ENCODE measurements at places on chromosomes 11 and 22.

DNA sequence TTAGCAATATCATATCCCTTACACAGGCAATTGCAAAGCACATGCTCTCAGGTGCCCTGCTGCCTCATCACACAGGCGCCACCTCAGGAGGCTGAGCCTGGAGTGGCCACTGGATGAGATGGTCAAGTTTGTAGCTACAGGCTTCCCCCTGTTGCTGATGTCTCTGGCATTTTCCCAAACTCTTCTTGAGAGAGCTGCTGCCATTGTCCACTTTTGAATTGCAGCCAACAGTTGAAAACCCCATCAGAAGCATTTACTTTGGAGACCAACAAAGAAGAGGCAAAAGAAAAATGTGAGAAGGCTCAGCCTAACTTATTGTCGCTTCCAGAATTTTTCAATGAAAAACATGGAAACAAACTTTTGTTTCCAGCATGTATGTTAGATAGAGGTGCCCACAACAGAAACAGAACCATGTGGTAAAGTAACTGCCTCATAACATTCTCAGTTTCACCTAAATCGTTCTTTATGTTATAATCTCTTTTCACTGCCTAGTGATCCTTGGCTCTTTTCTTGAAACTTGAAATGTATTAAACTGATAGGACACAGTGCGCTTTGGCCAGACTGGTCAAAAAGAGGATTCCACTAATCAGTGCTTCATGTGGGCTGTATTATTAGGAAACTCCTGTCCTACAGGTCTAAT lies 47.6 kb upstream of the OR8B8 start:
- no peak for DNase-seq

DNA sequence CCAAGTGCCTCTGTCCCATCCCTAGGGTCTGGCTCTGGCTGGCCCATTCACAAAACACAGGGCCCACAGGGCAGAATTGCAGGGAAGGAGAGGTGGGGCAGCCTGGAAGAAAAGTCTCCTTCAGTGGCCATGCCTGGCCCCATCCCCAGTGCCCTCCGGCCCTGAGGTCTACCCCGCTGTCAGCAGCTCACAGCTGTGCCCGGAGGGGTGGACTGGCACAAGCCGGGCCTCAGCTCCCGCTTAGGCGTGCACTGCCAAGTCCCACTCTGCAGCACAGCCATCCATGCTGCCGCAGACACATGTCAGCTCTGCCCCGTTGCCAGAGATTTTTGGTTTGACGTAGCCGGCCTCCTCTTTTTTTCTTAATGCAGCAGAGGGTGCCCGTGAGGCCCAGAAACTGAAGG lies 3.9 kb upstream of the SCN2B start:
- DNase-seq = no peak

DNA sequence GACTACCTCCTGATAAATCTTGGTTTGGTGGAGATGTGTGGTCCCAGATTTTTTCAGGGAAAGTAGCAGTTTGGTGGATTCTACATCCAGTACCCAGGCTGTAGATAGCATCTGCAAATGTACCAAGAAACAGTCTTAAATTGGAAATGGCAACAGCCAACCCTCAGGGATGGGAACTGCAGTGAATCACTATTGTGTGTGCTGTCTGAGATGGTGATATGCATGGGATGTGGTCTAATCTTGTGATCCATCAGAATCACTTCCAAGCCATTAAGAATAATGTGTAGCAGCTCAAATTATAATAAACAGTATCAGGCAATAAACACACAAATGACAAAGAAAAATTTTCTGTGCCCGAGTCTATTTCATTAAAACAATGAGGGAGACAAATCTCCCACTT lies 3.4 kb downstream of the OLFML1 start:
- DNase-seq = no peak

DNA sequence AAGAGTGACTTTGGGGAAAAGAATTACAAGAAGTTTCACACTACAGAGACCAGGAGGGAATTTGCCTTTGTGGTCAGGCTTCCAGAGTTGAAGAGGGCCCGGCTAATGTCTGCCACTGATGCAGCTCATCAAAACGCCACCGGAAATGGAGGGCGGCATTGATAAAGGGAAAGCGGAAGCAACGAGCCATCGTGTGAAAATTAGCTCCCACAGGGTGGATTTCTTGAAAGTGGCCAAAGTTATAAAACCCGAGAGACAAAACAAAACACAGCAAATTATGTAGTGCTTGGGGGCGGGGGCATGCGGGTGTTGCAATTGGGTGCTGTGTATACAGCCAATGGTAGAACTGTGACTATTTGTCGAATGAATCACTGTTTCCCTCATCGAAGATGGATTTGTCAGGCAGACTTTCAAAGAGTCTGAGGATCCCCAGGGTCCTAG lies 113.0 kb downstream of the ADAMTS15 start:
- DNase-seq = no peak

DNA sequence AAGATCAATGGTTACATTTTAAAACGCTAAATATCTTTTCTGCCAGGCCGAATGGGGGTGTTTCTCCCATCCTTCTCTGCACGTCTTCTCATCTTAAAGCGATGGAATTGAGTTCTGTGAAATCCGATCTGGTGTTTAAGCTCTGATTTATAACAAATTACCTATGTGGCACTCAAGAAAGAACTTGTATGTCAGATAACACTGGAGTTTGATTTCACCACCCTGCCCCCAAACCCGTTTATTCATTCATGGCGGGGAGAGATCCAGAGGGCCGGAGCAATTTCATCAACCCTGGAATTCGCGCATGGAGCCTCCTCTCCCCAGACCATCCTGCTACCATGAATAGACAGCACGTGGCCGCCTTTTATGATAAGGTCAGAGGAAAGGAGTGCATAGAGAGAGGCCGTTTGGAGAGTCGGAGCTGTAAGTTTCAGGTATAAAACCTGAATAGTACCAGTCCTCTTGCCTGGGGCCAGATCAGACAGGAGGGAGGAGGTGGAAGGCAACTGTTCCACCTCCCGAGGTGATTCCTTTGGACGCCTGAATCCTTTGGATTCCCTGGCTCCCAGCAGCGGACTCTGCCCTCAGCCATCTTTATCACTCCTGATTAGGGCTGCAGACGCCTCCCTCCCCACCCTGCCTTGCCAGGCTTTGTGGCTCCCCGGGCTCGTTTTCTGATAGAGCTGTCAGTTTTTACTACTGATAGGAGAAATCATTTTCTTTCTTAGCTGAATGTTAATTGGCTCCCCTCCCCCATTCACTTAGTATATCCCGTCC lies 27.3 kb upstream of the NFAM1 start:
- DNase-seq = no peak

DNA sequence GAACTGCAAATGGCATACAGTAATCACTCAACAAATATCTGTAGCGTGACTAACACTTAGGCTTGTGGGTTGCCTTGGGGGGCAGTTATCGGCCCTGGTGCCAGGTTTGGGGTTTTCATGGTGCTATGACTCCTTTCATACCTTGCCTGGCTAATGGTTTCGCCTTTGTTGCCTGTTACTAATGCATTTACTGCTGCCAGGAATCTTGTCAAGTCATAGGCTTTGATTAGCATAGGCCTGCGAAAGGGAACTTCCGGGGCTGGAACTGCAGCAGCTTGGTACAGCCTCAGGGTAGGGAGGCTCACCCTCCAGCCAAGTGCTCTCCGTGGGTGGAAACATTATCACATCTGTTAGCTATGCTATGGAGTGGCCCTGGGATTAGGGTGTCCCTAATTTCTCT lies 13.2 kb downstream of the SLC25A18 start:
- no peak for DNase-seq

GRCh38 chr11:21289686-21290085 lies 620.3 kb downstream of the NELL1 start:
- no peak for DNase-seq

DNA sequence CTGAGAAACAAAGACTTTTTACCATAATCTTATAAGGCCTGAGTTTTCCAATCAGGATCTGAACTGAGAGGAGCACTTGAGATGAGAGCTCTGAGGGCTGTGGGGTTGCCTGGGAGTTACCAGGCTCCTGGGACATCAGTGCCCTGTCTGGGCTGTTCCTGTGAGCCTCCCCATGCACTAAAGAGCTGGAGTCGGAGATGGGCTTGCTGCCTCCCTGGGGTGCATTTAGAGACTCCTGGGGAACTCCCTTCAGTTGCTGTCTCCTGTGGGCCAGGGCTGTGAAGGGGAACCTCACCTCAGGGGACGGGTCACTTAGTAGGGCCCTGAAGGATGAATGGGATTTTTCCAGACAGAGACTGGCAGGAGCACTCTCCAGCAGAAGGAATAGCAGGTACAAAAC lies 33.3 kb downstream of the KCNC1 start:
- no peak for DNase-seq

- DNase-seq = no peak
Measured at GRCh38 chr22:26399289-26399688, 29.8 kb upstream of the ASPHD2 start.

DNA sequence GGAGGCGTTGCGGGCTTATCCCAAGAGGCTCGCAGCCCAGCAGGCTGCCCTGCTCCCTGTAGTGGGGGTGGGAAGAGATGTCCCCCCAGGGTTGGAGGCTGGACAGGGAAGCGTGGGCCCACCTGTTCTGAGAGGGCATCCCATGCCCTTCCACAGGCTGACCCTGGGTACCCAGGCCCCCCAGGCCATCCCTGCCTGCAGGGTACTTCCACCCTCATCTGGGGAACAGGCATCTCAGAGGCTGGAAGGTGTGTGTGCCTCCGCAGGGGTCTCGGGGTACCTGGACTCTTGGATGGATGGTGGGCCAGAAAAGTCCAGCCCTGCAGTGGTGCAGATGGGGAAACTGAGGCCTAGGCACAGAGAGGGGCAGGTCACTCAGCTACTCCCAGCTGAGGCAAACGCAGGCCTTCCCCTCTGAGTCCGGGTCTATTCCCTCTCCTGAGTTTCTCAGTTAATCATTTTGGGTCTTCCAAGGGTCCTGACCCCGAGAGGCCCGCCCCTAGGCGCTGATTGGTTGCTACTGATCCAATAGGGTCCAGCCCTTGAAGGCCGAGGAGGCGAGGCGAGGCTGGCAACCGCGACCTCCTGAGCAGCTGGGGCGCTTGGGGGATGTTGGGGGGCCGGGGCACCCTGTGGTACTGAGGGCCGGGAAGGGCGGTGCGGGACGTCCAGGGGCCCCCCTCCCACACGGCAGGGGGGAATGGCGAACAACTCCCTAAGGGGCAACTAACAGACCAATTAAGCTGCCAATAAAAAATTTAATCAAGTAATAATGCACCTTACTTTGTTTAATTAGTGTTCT lies 23.8 kb downstream of the FLRT1 start:
- no peak for DNase-seq

GRCh38 chr11:89177691-89178231 lies at the start of gene TYR:
TYR (plus strand) TSS chr11:89177875; CDS start chr11:89177954, 79 bp downstream.
- no peak for DNase-seq

DNA sequence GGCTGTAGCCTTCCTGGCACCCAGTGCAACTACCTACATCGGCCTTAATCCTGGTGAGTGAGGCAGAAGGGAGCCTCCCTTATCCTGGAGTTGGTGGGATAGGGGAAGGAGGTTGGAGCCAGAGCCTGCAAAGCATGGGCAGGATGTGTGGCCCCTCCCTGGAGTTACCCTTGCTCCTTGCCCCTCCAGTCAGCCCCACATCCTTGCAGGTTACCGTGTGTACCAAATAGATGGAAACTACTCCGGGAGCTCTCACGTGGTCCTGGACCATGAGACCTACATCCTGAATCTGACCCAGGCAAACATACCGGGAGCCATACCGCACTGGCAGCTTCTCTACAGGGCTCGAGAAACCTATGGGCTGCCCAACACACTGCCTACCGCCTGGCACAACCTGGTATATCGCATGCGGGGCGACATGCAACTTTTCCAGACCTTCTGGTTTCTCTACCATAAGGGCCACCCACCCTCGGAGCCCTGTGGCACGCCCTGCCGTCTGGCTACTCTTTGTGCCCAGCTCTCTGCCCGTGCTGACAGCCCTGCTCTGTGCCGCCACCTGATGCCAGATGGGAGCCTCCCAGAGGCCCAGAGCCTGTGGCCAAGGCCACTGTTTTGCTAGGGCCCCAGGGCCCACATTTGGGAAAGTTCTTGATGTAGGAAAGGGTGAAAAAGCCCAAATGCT lies 3.9 kb downstream of the SMPD1 start:
- DNase-seq = no peak

GRCh38 chr11:122127020-122127419 lies 11.0 kb upstream of the BLID start:
- DNase-seq = no peak

GRCh38 chr11:61828379-61828628 lies 204 bp downstream of the FADS2 start:
- no peak for DNase-seq

DNA sequence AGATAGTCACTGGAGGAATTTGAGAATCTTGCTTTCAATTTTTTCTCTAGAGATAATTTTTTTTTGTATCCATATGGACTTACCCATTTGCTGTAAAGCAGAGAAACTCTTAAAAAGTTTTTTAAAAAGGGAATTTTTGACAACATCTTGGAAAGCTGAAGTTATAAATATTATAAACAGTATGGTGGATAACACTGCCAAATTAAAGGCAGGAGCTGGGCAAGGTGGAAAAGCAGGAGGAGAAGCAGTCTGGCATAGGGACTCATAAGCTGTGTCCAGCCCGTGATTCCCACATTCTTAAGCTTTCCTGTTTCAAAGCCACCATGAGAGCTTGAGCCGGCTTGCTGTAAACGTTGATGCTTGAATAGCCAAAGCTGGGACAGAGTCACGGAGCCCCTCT lies 149.5 kb downstream of the NAV2 start:
- DNase-seq = no peak

DNA sequence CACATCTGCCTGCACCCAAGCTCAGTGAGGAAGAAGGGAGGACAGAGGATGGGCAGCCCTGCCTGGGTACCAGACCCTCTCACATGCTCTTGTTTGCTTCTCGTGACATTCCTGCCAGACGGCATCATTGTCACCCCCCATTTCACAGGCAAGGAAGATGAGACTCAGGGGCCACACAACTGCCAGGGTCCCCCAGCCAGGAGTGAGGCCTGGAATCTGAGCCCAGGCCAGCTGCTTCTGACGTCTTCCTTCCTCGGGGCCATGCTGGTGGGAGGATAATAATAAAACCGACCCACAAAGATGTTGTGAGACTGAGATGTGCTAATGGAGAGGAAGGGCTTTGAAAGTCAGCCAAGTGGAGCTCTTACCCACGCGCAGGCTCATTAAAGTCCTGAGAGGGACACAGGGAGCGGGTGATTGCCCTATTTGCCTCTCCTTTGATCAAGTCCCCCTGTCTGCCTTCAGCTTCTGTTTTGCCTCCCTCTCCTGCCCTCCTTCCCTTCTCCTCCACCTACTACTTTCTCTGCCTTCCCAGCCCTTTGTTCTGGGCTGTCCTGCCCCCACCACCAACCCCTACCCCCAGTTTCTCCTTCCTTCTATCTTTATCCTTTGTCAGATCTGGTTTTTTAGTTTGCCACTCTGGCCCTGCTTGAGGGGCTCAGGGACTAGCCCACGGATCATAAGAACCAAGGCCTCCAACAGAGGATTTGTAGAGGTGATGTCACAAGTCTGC lies 62.7 kb downstream of the MCM5 start:
- DNase-seq = no peak
